ENCODE measurements at places on chromosomes 4 and X.

DNA sequence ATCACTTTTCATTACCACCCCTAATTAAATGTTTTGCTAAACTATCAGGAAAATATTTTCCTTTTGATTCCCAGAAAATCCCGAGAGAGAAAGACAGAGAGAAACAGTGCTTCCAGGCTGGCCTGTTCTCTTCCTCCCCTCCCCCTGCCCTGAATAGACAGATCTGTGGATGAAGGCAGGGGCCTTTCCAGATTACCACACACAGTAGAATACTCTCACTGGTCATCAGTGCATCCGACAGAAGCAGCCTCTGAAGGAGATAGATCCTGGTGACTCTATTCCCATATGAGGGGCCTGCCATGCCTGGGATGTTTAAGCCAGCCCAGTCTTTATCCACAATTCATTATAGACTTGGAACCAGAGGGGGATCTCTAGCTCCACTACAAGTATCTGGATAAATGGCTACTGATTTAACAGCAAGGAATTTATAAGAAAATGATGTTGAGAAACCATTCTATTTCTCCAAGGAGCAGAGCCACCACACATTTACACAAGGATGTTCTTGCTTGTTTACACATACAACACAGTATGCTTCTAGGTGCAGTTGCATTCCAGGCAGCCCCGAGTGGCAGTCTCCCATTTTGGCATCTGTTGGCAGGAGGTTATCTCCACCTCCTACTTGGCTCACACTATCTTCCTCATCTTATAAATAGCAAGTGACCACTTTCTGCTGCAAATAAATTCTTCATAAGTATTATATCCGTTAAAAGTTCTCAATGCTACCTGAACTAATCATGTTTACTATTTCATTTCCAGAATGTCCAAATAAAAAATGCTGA lies 115.8 kb downstream of the HS6ST2 start:
- DNase-seq: no peak

- peak; percentile 12 for DNase-seq
Observed at GRCh38 chrX:30530606-30531005, 47.0 kb downstream of the TASL start.

- no peak for DNase-seq
Observed at GRCh38 chrX:123513585-123514278, 219.1 kb downstream of the THOC2 start.

DNA sequence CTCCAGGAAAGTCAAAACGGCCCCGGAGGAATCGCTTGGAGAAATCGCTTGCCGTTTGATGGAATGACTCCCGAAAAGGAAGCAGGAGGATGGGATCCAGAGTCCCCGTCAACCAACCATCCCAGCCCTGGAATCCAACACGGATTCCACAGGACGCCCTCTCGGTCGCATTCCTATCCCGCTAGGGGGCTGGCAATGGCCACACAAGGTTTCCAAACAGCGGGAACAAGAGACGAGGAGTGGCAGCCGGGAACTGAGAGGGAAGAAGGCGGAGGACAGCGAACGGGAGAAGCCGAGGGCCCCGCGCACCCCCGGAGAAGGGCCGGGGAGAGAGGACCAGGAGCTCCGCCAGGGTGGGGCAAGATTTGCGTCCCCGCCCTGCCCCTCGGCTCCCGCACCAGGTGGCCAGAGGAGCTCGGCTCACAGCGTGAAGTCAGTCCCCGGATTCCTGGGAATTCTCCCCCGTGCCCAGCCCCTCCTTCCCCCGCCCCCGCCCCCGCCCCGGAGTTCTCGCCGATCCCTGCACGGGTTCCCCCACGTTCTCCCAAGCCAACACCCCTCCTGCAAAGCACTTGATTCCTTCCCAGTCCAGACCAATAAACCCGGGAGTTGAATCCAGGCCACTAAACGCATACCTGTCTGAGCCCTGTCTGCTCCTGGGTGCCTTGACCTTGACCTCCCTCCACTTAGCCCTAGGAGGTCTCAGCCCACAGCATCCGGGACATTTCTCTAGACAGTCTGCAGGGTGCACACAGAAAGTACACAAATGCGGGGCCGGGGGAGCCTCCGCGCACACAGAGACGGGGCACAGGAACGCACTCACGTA lies 1.4 kb downstream of the PDZD4 start:
- DNase-seq: no peak

GRCh38 chrX:112235547-112235946 lies 153.0 kb upstream of the TRPC5 start:
- no peak for DNase-seq

DNA sequence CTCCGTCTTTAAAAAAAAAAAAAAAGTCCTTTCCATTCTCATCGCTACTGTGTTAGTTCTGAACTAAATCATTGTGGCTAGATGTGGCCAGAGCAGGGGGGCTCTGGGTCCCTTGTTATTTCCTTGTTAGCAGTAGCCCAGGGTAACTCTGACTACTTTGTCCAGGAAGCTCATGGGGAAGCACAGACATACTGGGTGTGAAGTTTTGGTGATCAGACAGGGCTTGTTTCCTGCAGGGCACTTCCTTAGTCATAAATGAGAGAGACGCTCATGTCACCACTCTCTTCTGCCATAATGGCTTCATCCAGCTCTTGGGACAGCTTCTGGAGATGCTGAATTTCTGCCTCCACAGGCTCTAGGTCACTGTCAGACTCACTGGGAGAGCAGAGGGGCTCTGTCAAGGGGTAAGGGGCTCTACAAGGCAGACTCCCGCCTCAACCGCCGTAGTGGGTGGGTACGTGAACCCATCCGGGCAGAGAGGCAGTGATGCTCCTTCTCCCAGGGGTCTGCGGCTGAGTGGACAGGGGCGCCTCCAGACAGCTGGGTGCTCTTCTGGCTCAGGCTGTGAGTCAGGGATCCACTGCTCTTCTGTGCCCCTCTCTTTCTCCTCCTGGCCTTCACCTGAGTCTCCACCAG lies 12.9 kb downstream of the STIM2 start:
- no peak for DNase-seq

DNA sequence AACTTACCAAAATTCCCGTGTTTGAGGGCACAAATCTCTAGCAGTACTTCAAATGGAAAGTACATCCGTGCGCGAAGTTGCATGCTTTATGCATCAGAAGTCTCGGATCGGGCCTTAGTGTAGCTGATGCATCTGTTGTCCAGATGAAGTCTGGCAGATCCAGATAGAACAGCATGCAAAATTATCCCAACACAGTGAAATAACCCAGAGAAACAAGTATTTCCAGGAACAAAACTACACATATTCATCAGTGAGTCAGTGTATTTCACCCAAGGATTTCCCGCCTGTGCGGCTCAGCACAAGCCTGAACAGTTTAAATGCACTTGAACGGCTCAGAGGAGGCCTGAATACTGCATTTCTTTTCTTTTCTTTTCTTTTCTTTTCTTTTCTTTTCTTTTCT lies 27.4 kb upstream of the CLDN24 start:
- no peak for DNase-seq

- peak; percentile 77 for DNase-seq
Observed at GRCh38 chrX:71541210-71542022, 8.5 kb downstream of the OGT start.

- DNase-seq: no peak
Observed at GRCh38 chrX:45907786-45908185, 637.4 kb downstream of the ZNF674 start.

GRCh38 chr4:6658209-6658595 lies 17.7 kb downstream of the MRFAP1 start:
- DNase-seq: no peak

DNA sequence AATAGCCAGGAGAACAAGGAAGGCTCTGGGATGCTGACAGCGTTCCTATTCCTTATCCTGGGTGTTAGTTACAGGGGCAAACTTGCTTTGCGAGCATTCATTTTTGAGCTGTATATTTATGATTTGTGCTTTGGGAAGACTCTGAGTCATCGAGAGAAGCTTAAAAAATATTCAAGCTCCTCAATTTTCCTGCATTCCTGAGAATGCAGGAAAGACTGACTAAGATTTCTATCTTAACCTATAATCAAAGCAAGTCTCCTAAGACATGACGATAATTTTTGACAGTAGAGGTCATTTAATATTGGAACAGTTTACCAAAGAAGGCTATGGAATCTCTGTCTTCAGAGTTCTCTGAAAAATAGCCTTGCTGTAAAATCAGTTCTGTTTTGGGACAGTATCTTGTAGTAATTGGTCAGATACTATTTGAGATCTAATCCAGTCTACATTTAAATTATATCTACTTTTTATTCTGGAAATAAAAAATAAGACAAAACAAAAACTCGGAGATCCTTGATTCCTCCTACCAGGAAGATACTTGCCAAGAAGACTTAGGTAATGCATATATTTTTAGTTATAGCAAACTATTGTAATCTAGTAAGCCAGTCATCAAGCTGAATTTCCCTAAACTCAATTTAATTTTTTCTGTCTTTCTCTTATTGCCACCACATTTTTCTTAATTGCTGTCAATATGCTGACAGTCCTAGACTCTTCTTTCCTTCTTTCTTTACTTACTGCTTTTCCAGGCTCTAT lies 31.7 kb downstream of the BBS12 start:
- DNase-seq: peak; percentile 79

- no peak for DNase-seq
Observed at GRCh38 chrX:148495176-148495575, 5.2 kb upstream of the AFF2 start.

DNA sequence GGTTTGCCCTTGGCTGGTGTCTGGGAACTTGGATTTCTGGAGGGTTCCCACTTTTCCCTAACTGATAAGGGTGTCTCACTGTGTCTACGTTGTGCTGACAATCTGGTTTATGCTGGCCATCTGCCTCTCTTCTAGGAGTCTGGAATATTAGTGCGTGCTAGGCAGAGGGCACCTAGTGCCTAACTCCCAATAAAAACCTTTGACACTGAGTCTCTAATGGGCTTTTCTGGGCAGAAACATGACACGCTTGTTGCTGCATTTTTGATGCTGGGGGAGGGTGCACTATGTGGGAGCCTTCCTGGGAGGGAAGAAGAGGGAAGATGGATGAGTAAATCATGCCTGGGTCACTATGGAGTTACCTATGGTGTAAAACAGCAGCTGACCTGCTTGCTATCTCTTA lies 16.3 kb upstream of the ZNF41 start:
- no peak for DNase-seq

DNA sequence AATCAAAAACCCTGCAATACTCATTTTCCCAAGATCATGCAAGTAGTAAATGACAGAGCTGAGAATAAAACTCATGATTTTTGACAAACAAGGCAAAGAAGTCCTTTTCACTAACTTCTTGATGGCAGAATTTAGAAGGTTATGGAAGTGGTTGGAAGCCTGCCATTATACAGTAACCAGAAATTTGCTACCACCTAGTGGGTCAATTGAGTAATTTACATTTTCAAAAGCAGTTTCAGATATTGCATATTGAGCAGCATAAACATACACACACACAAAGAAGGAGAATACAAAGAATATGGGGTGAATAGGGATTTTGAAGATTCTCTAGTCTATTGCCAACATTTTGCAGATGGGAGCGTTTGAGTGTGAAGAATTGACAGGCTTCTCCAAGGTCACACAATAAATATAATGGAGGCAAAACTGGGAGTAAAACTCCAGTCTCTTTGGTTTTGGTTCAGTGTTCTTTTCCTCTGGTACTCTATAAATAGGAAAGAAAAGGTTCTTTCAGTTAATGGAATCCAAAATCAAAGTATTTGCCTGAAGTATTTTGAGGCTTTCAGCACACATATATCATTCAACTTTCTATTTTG lies 70.2 kb downstream of the GC start:
- peak; percentile 85 for DNase-seq

DNA sequence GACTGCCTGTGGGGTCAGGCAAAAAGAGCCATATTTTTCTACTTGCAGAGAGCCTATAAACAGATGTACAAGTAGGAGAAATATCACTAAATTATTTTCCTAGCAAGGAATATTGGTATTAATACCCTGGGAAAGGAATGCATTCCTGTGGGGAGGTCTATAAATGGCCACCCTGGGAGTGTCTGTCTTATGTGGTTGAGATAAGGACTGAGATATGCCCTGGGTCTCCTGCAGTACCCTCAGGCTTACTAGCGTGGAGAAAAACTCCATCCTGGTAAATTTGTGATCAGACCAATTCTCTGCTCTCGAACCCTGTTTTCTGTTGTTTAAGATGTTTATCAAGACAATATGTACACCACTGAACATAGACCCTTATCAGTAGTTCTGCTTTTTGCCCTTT lies 35.4 kb downstream of the C4orf33 start:
- DNase-seq: no peak

DNA sequence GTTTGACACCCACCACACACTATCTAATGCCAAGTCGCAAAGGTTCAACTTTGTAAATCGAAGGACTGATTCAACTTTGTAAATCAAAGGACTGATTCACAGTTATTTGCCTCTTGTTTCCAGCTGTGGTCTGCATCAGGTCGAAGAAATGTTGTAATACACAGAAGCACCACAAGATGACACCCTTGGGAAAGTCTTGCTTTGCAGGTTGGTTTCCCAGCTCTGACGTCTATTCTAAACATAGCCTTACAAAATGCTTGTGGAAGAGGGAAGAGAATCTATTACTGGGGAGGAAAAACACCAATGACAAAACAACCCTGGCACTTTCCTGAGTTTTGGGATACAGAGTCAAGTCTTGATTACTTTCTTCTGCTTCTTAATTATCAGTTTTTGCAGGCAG lies 35.3 kb downstream of the SUPT20HL1 start:
- DNase-seq: peak; percentile 87

DNA sequence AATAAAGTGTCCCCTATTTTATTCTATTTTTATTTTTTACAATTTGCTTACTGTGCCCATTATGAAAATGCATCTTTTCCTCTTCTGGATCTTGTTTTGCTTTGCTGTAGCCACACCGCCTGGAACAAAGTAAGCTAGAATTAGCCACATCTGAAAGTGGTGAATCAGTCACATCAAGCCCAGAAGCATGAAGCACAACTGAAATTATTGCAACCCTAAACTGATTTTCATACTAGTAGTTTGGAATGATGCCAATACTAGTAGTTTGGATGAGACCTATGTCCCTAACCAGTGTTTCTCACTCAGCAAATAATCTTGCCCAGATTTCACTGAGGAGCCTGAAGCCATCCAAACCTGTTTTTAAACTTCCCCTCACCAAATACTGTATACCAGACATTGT lies 303.0 kb downstream of the EPHA5 start:
- DNase-seq: peak; percentile 30

DNA sequence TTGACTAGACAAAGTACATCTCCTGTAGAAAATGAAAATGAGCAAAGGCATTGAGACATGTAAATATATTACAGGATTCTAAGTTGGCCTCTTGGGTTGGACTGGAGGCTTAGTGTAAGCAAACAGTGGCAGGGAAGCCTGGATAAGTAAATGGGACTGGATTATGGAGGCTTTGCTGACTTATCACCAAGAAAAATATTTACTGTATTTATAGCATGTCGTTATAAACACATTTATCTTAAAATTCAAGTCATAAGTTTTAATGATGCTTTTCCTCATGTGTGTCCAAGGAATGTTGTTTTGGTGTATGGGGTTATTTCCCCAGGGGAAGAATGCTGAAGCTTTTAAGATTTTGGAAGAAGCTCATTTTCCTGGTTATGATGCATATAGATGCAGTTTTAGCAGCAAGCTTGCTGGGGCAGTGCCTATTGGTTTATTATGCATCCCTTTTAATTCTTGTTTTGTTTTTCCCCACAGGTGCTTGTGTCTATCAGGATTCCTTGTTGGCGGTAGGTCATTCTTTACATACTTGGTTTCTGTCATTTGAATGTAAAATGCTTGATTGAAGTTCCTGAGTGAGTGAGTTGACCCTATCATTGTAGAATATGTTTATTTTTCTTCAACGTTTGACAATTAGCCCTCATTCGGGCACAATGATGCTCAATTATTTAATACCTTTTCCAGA lies 8.5 kb downstream of the FRAS1 start:
- DNase-seq: no peak

Measured in fibroblast of the aortic adventitia (primary cell).